Diencephalon (tissue), 1 donor: ENCODE measurements at places on chromosomes 13 and 19. TPM values are rescaled to one million over a fixed set of nuclear protein-coding genes. Genes with fewer than 3 reads are reported as not detected.

The SCAF1 gene
- 14.1 TPM for total RNA-seq

The IRGC gene
- total RNA-seq = not detected

The RGL3 gene
- total RNA-seq = not detected

The DAND5 gene
- total RNA-seq = not detected

The ZNF730 gene
- total RNA-seq = 30.2 TPM

The OR10H1 gene
- total RNA-seq = not detected

The GFY gene
- total RNA-seq = not detected

The SIGLEC5 gene
- 0.23 TPM for total RNA-seq
